ENCODE measurements at places on chromosomes 6 and 20. TPM values are rescaled to one million over a fixed set of nuclear protein-coding genes. Genes with fewer than 3 reads are reported as not detected.

HLA-DMB gene
- total RNA-seq: 2.7 TPM

HLA-G gene
- total RNA-seq: 2.8 TPM

SRMS gene
- not detected for total RNA-seq

HTR1B gene
- total RNA-seq: not detected

TNF gene
- total RNA-seq: 420 TPM

GRCh38 chr20:52410182-52410647, 218.6 kb upstream of the ZFP64 start:
- no peak for DNase-seq

DNA sequence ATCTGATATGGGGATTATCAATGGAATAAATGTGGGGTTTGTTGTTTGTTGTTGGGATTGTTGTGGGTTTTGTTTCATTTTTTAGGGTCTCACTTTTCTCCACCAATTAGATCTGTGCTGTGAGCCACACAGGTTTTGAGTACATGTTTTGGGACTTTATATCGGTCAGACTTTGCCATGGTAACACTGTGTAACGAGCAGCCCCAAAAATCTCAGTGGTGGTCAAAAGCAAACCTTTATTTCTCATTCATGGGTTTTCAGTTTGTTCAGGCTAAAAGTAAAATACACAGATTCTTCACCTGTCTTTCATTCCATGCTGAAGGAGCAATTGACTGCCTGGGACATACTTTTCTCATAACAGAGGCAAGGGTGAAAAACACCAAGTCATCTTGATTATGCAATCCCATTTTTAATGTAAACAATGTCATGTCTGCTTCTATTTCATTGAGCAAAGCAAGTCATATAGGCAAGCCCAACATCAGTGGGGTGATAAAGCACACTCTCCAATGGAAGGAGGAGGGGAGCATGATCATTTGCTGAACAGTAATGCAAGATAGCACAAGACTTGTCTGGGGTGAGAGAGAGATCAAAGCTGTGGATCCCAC, 101.1 kb upstream of the PLCB4 start:
- no peak for DNase-seq

Measured in natural killer cell treated with Interleukin-12 subunit alpha and Interleukin-12 subunit beta and Interleukin-15 and Interleukin-18, amount 100 ng/mL, for 72 hours (primary cell).